ENCODE measurements at places on chromosomes 2 and 18.

DNA sequence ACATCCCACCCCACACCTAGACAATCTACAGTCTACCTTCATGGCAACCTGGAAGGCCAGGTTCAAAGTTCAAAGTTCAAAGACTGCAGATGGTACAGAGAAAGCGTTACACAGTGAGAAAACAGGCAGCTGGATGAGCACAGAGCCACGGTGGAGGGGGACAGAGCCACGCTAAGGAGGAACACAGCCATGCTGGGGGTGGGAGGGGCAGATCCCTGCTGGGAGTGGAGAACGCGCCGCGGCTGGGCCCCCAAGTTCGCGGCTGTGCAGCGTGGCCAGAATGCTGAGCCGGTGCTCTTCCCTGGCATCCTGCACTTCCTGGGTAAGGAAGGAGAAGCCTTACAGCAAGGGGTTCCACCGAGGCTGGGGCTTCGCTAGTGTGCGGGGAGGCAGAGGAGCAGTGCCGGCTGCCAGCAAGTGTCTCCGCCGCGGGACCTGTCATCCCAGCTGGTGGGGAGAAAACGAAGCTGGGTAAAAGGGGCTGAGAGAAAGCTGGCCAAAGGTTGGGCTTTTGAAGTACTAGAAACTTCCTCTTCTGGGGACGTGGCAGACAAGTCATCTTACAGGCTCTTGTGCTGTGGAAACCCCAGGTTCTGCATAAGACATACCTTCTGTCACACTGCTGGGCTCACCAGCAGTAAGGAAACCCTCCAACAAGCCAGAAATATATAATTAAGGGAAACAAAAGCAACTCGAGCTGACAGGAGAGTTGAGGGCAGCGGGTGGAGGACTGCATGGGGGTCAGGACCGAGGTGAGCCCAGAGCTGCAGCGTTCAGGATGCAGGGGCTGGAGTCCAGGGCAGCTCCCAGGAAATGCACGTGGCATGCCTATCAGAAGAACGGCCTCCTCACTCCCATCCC lies 115.5 kb downstream of the HDAC4 start:
- no peak for DNase-seq

DNA sequence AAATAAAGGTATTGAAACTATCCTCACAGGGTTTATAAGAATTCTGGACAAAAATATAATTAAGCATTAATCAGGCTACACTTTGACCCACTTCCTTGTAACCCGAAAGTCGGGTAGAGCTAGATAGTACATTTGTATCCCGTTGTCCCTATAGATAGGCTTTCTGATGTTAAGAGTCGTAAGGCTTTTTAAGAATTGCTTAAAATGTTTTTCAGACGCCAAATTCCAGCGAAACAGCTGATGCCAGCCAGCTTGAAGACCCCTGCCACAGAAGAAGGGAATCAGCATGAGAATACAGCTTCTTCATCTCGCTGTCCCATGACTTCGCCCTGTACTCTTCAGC lies 962 bp upstream of the GPR155 start:
- DNase-seq: no peak

- DNase-seq: no peak
These were observed 38.9 kb downstream of the DNMT3A start for GRCh38 chr2:25302758-25303375.

GRCh38 chr2:11765501-11765900 lies 19.1 kb downstream of the LPIN1 start:
- no peak for DNase-seq

- DNase-seq: no peak
These were observed 78.3 kb downstream of the RTP5 start for GRCh38 chr2:241947876-241948275.

- no peak for DNase-seq
These were observed 552.8 kb upstream of the KLHL29 start for GRCh38 chr2:22832196-22832595.

DNA sequence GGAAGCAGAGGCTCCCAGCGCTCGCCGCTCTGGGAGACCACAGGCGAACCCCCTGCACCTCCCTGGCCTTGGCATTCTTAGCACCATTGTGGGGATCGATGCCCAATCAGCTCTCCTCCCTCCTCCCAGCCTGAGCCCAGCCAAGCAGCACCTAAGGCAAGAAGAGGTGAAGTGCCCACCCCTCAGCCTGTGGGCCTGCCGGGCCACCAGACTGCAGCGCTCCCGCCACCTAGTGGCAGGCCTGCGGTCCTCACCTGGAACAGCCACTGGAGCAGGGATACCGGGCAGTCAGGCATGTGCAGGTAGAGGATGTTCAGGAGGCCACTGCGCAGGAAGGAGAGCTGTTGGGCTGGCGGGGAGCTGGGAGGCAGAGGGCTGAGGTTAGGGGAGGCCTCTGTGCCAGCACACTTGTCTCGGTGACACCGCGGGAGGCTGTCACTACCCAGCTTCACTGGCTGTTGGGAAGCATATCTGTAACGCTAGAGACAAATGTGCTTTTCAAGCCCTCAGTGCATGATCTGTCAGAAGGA lies 35.2 kb downstream of the FAM178B start:
- DNase-seq: peak; percentile 87

- peak; percentile 75 for DNase-seq
These were observed 104.3 kb downstream of the USP40 start for GRCh38 chr2:233462202-233462785.

DNA sequence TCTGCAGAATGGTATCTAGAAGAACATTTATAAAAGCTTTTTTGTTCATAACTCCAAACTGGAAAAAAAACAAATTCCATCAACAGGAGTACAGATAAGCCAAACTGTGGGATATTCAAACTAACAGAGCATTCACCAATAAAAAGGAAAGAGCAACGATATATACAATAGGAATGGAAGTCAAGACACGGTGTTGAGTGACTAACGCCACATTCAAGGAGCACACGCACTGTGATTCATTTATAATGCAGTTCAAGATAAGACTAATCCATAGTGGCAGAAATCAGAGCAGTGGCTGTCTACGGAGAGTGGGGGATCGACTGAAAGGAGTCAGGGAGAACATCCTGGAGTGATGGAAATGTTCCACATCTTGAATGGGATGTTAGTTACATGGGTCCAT lies 70.7 kb downstream of the CABYR start:
- no peak for DNase-seq

GRCh38 chr2:59266453-59266852 lies 1025.3 kb upstream of the FANCL start:
- no peak for DNase-seq

DNA sequence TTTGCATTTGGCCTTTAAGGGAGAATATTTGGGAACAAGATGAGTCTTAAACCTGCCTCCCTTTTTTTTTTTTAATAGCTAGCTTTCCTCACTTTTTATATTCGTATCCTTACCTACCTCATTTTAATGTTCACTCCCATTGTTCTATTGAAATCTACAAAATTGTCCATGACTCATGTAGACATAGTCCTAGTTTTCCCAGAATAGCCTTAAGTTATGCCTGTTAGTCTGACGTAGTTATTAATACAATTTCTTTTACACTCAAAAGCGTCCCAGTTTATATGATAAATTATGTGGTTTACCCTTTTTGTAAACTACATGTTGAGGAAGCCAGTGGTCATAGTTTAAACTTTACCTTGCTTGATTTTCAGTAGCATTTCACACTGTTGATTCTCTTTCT lies 73.4 kb downstream of the UBR3 start:
- DNase-seq: no peak

DNA sequence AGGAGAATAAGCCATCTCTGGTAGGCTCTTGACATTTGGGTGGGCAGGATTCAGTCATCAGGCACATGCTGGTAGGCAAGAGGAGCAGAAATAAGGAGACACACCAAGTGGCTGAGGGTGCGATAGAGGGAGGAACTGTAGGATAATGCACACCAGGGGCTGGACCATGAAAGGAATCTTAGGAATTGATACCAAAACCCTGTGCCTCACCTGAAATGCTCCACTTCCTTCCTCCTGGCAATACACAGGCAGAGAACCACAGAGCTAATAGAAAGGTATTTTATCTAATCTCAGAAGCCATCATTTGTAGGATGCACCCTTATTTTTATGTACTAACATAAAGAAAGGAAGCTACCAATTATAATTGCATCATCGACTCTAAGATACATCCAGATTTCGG lies 4.4 kb upstream of the CYP1B1 start:
- no peak for DNase-seq

DNA sequence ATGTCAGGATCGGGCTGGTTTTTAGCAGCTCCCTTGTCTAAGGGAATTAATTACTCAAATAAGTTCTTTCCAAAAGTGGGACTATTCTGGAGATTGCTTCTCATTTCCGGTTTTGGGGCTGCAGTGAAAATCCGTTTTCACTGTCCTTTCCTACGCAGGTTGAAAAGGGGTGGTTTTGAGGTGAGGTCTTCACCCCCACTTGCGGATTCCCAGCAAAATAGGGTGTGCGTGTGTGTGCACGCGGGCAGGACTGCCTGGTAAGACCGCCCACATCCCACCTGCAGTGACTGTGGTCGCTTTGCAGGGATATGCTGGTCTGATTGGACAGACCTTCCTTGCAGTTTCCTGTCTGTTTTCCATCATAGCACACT lies 472 bp upstream of the PLEKHM3 start:
- peak; percentile 59 for DNase-seq

- no peak for DNase-seq
These were observed 12.5 kb downstream of the FIGN start for GRCh38 chr2:163723348-163723747.

- no peak for DNase-seq
These were observed 323.4 kb upstream of the EPHA4 start for GRCh38 chr2:221895366-221896121.

DNA sequence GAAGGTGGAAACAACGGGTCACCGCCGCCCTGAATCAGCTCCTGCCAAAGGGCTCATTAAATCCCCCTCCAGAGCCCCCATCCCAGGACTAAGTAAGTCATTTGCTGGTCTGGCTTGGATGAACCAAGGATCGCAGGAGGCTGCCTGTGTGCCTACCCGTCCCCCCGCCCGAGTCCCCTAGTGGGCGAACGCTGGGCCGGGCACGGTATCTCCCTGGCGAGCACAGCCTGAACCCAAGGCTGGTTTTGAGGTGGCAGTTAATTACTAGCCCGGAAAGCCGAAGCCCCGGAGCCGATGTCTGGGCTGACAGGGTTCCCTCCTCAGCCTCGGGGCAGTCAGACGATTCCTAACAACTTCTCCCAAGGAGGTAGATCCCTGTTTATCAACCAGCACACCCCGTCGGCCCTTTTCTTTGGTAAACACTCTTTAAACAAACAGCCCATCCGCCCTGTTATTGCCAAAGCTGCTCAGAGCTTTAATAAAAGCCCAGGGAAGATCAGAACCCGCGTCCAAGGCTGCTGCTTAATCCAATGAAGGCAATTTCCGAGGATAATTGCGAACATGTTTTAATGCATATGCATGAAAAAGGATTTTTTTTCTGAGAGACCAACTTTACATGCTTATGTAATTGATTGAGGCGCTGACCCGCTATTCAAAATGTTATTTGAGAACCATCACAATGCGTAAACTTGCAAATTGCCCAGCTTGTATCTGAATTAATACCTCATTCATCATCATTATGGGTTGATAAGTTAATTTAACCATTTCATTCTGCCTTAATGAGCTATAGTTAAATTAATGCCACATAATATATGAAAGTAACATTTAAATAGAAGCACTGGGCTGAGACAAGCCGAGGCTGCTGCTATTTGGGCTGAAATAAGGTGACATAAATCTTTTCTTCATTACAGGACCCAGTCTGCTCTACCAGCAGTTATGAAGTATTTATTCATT lies 10.5 kb downstream of the EVX2 start:
- DNase-seq: no peak

GRCh38 chr2:99524056-99524455 lies 34.2 kb upstream of the REV1 start:
- DNase-seq: no peak

DNA sequence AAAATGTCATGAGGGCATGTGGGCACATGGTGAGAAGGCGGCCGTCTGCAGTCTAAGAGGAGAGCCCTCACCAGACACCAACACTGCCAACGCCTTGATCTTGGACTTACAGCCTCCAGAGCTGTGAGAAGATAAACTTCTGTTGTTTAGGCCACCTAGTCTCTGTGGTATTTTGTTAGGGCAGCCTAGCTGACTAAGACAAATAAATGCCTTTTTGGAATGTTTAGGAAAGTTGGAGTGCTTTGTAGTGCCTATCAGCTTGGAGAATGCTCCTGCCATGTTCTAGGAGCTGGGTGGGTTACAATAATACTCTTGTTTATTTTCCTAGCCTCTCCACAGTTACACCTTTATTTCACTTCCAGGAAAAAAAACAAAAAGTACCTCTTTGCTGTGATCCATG lies 92.0 kb downstream of the SPP2 start:
- no peak for DNase-seq

All from cerebellar cortex (tissue), 1 donor.